ENCODE measurements at places on chromosomes 3 and 15. TPM values are rescaled to one million over a fixed set of nuclear protein-coding genes. Genes with fewer than 3 reads are reported as not detected.

- no peaks in the 10 kb centered on the region for H3K4me1 ChIP-seq
- no peaks in the 10 kb centered on the region for H3K27me3 ChIP-seq
- H3K4me3 ChIP-seq, result no peak overlapping the region
- no peak overlapping the region for H3K27ac ChIP-seq
- H3K36me3 ChIP-seq, result no peaks in the 10 kb centered on the region
Measured at GRCh38 chr15:93420050-93420452, 331.0 kb upstream of the RGMA start.

DNA sequence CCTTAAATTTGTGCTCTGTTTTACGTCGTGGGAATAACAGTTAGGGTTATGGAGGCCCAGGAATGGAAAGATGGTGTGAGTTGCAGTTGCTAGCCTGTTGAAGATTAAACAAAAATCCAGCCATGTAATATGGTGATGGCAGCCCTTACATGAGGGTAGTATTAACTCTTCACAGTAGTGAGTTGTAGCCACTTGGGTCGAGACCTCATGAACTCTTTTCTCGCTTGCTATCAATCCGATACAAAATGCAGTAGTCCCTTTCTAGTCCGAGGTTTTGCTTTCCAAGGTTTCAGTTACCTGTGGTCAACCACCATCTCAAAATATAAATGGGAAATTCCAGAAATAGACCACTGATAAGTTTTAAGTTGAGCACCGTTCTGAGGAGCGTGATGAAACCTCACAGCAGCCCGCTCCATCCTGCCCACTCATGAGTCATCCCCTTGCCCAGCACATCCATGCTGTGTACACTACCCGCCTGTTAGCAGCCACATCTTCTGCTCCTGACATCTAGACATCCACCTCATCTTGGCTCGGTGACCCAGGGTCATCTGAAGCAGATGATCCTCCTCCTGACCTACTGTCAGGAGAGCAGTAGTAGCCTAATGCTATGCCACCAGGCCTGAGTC, 177.9 kb downstream of the CDIN1 start:
- H3K36me3 ChIP-seq, result peaks cover 10% of the 10 kb centered on the region
- no peaks in the 10 kb centered on the region for H3K27me3 ChIP-seq
- H3K27ac ChIP-seq, result no peak overlapping the region
- H3K4me3 ChIP-seq, result no peak overlapping the region

- H3K27me3 ChIP-seq, result peaks cover 12% of the 10 kb centered on the region
- H3K4me3 ChIP-seq, result peak overlapping the region; percentile 5
- DNase-seq, result no peak
- H3K36me3 ChIP-seq, result no peaks in the 10 kb centered on the region
Measured at GRCh38 chr3:69443457-69443920, 57.6 kb upstream of the FRMD4B start.

- no peak overlapping the region for H3K4me3 ChIP-seq
- DNase-seq, result no peak
- no peaks in the 10 kb centered on the region for H3K36me3 ChIP-seq
- H3K27me3 ChIP-seq, result no peaks in the 10 kb centered on the region
- no peaks in the 10 kb centered on the region for H3K4me1 ChIP-seq
Measured at GRCh38 chr15:36263666-36264065, 315.8 kb upstream of the CDIN1 start.

DNA sequence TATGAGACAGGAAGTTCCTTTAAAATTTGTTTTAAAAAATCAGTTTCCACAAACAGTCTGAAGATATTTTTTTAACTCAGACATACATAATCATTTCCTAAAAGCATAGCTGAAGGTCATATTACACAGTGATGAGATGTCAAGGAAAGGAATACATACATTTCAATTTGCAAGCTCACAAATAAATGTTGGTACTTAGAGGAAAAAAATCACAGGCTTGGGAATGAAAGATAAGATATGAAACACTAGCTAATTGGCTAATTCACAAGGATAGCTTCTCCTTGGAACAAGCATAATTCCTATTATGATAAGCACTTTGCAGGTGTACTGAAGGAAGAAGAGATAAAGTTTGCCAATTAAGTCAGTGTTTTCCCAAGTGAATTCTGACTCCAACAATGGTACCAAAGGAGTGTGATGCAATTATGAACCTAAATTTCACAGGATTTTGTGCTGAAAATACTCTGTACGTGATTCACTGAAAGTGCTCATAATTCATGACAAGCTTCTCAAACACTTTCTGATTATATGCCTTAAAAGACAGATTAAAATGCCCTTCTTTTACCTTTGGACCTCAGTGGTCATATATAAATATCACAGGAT, 112.4 kb downstream of the FRMD5 start:
- H3K27me3 ChIP-seq, result peaks cover 45% of the 10 kb centered on the region
- no peak overlapping the region for H3K27ac ChIP-seq
- DNase-seq, result no peak
- no peaks in the 10 kb centered on the region for H3K36me3 ChIP-seq
- no peak overlapping the region for H3K4me3 ChIP-seq
- no peaks in the 10 kb centered on the region for H3K4me1 ChIP-seq

DNA sequence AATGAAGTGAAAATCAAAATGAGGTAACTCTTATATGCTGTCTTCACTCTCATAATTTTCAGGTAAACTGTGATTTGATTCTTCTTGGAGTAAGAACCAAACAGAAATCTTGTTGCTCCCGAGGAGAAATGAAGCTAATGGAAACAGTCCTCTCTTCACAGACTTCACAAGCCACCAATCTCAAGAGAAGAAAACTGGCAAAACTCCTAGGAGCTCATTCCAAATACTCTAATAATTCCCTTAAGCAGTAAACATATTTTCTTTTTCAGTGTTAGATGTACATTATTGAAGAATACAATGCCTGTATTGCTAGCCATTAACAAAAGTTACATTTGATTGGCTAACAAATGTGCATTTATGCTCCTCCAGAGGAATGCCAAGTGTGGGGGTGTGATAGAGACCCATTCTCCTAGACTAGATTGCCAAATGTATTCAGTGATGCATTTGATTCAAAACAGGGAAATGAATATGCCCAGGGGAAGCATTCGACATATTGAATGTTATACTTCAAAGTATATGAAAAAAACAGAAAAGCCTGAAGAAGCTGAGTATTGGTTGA, 11.8 kb upstream of the RIOX2 start:
- H3K4me3 ChIP-seq, result no peak overlapping the region
- peaks cover 24% of the 10 kb centered on the region for H3K4me1 ChIP-seq
- H3K36me3 ChIP-seq, result no peaks in the 10 kb centered on the region
- H3K27me3 ChIP-seq, result no peaks in the 10 kb centered on the region

- H3K27ac ChIP-seq, result no peak overlapping the region
- DNase-seq, result no peak
- H3K27me3 ChIP-seq, result no peaks in the 10 kb centered on the region
Measured at GRCh38 chr3:143831208-143831607, 17.1 kb downstream of the SLC9A9 start.

DNA sequence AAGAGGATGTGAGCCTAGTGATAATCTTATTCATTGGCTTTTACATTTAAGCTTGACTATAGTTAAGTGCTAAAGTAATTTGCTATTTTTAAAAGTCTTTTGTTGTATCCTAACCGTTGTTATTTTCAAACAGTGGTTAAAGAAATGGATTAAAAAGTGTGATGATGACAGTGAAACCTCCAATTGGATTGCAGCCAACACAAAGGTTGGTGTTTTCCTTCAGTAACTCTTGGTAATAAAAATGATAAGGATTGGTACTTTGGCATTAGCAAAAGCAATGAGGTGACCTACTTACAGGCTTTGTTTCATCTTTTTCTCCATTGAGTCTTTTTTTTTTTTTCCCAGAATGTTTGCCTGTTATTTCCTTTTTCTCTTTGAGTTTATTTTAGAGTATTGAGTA, 87.5 kb upstream of the GOLGA6B start:
- no peak overlapping the region for H3K27ac ChIP-seq
- H3K36me3 ChIP-seq, result peaks cover 5% of the 10 kb centered on the region
- H3K4me3 ChIP-seq, result no peak overlapping the region
- no peak for DNase-seq
- H3K4me1 ChIP-seq, result no peaks in the 10 kb centered on the region

- no peak overlapping the region for H3K27ac ChIP-seq
- H3K27me3 ChIP-seq, result no peaks in the 10 kb centered on the region
- no peak overlapping the region for H3K4me3 ChIP-seq
- H3K36me3 ChIP-seq, result peaks cover 3% of the 10 kb centered on the region
Measured at GRCh38 chr3:59460068-59460467, 410.2 kb upstream of the CFAP20DC start.

GRCh38 chr3:99859825-99860224, 42.2 kb downstream of the CMSS1 start:
- H3K4me1 ChIP-seq, result peaks cover 79% of the 10 kb centered on the region
- no peak overlapping the region for H3K27ac ChIP-seq
- DNase-seq, result no peak

GRCh38 chr3:42780398-42780797, 7.3 kb upstream of the CCDC13 start:
- H3K4me1 ChIP-seq, result no peaks in the 10 kb centered on the region
- peaks cover 1% of the 10 kb centered on the region for H3K36me3 ChIP-seq
- H3K27me3 ChIP-seq, result no peaks in the 10 kb centered on the region
- DNase-seq, result no peak
- no peak overlapping the region for H3K4me3 ChIP-seq

GRCh38 chr15:74316141-74316540, 51.3 kb downstream of the CYP11A1 start:
- H3K4me3 ChIP-seq, result no peak overlapping the region
- no peaks in the 10 kb centered on the region for H3K36me3 ChIP-seq
- no peak for DNase-seq
- H3K27ac ChIP-seq, result no peak overlapping the region
- peaks cover 18% of the 10 kb centered on the region for H3K4me1 ChIP-seq

- DNase-seq, result no peak
- H3K27me3 ChIP-seq, result no peaks in the 10 kb centered on the region
- no peak overlapping the region for H3K4me3 ChIP-seq
- no peak overlapping the region for H3K27ac ChIP-seq
Measured at GRCh38 chr3:36606871-36607765, 157.2 kb downstream of the DCLK3 start.

GRCh38 chr15:80752204-80752603, 27.0 kb upstream of the CEMIP start:
- no peak for DNase-seq
- no peaks in the 10 kb centered on the region for H3K27me3 ChIP-seq
- peaks cover 5% of the 10 kb centered on the region for H3K4me1 ChIP-seq
- no peak overlapping the region for H3K27ac ChIP-seq
- H3K36me3 ChIP-seq, result peaks cover 3% of the 10 kb centered on the region

DNA sequence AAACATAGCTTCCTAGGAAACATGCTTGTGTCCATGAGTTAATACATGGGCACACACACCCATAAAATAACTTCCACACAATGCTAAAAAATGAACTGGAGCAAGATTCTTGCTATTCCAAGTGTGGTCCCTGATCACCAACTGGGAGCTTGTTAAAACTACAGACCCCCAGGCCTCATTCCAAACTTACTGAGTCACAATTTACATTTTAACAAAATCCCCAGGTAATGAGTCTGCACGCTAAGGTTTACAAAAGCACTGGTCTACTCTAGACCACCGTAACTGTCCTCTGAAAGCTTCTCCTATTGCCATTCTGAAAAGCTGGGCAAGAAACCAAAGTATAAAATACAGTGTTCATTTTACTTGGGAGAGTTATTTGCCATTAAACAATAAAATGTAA, 45.4 kb downstream of the IGF2BP2 start:
- no peaks in the 10 kb centered on the region for H3K4me1 ChIP-seq
- H3K27me3 ChIP-seq, result peaks cover 30% of the 10 kb centered on the region
- H3K4me3 ChIP-seq, result no peak overlapping the region
- no peak for DNase-seq
- no peak overlapping the region for H3K27ac ChIP-seq

DNA sequence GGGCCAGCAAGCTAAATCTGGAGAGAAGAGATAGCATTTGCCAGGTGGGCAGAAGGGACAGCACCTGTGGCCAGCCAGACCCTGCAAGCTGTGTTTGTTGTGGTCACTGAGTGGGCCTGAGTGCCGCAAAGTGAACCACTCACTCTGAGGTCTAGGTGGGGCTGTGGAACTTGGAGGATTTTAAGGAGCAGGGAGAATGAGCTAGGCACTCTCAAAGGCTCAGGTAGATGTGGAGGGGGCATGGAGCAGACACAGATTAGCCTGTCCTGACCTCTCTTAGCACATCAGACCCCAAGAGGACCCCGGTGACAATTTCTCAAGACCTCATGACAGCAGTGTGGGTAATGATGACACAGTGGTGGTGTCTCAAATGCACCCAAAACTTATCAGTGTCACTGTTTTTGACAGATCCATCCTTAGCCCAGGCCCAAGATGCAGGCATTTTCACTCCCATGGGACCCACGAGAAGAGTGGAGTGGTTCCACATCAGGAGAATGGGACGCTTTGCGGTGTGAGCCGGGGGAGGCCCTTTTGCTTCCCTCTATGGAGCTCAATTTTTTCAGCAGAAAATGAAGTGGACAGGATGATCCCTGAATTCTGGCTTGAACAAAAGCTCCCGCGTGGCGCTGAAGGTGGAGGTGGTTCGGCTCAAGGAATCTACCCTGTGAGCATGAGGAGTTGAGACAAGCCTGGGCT, 43.8 kb upstream of the TLE3 start:
- no peak overlapping the region for H3K27ac ChIP-seq
- H3K27me3 ChIP-seq, result peaks cover 46% of the 10 kb centered on the region
- no peak for DNase-seq
- peak overlapping the region; percentile 67 for H3K4me3 ChIP-seq
- H3K4me1 ChIP-seq, result peaks cover 32% of the 10 kb centered on the region
- no peaks in the 10 kb centered on the region for H3K36me3 ChIP-seq

DNA sequence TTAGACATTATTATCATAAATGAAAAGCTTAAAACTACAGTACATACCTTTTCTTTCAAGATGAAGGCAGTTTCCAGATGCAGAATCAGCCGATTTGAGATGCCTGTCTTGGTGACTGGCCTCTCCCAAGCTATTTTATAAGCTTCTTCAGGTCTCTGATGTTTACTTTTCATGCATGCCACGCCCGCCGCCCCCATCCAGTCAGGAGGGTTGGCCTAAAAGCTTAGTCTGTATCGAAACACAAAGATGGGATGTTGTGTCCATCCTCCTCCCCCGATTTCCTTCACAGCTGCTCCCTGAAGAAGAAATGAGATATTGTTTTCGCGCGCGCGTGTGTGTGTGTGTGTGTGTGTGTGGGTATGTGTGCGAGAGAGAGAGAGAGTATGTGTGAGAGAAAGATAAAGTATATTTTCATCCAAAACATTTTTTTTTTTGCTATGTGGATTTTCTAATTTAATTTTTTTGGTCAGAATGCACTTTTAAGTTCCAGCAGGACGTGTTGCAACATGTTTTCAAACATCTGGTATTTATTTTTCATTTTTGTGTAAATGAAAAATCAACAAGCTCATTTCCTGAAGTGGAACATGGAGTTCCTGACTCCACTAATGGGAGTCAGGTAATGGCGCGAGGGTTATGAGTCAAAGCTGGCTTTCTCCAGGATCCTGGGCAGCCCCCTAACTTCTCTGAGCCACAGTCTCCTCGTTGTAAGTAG, at the start of gene APOD:
Gene APOD (minus strand): TSS at position 110 of the 712 bp plus-strand sequence. CDS start 4,479 bp downstream, outside the sequence.
- DNase-seq, result no peak
- peaks cover 23% of the 10 kb centered on the region for H3K4me1 ChIP-seq
- no peak within 1 kb of the TSS for H3K27ac ChIP-seq
- H3K4me3 ChIP-seq, result no peak within 1 kb of the TSS

ZMYND10 gene
- 1.2 TPM for total RNA-seq

UTS2B gene
- total RNA-seq, result not detected

RGMA gene
- total RNA-seq, result 0.53 TPM

LRRN1 gene
- 0.58 TPM for total RNA-seq

GOLGA6L4 gene
- 0.99 TPM for total RNA-seq

GTF2A2 gene
- total RNA-seq, result 132 TPM

ARMC8 gene
- total RNA-seq, result 40.2 TPM

LMLN gene
- total RNA-seq, result 6.5 TPM

ZNF80 gene
- 1.4 TPM for total RNA-seq

All from activated T-cell treated with anti-CD3 and anti-CD28 coated beads, Interleukin-2, amount 50 U/mL, for 72 hours (primary cell).